SK-MEL-5 (cell line): ENCODE measurements at places on chromosomes 4 and X. TPM values are rescaled to one million over a fixed set of nuclear protein-coding genes. Genes with fewer than 3 reads are reported as not detected.

- no peak for DNase-seq
Measured at GRCh38 chr4:99991741-99992140, 41.7 kb upstream of the H2AZ1 start.

DNA sequence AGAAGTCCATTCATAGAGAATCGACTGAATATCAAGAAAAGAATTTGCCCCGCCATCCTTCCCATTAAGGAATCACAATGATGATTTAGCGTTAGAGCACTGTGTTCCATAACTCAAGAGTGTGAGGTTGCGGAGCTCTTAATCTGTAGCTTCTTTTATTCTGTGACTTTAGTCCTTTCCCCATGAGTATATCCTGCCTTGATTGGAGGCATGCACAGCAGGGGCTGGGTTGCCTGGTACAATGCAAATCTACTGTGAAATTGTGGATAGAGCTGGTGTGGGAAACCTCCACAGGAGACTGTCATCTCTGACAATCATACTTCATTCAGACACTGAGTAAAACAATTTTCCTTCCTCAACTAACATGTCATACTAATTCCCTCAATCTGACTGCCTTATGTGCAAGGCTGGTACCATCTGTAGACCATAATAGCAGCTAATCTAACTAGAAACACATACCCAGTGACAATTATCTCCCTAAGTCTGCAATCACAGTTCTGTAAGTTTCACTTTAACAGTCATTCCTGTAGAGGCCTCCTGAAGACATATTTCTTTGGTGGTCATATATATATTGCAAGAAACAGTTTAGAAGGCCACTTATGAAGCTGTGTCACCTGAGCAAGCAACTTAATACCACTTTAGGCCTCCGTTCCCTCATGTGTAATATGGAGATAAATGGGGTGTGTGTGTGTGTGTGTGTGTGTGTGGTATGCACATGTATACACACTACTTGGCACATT lies 355.2 kb upstream of the FAM241A start:
- no peak for DNase-seq

DNA sequence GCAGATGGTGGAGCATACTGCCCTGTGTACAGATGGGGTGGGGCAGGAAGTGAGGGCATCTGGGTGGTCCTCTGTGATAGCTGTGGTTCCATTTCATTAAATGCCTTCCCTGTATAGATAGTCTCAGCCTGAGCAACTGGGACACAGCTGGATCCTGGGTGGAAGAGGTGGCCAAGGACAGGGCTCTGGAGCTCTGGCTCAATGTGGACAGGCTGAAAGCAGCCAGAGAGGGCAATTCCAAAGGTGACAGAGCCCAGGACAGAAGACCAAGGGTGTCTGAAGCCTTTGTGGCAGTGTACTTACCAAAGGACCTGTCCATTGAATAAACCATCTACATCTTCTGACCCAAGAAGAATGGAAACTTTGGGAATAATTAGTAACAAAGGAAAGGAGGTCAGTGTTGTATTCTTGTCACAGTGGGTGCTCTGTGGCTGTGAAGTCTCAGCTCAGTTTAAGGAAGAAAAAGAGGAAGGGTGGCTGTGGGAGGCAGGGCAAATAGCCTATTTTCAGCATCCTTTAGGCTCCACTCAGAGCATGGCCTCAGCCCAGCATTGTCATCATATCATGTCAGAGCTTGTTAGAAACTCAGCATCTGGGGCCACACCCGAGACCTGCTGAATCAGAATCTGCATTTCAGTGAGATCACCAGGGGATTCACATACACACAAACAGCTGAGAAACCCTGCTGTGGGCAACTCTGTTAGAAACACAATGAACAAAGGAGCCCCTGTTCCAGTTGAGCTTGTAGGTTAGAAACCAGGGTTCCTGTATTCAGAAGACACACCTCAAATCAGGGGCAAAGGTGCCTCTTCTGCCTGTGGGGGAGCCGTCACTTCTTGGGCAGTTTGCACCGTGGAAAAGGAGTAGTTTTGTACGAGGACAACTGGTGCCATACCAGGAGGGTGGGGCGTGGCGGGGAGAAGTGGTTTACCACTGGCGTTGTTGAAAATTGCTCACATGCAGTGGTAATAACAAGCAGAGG lies 168.6 kb downstream of the PTTG2 start:
- peak; percentile 56 for DNase-seq

DNA sequence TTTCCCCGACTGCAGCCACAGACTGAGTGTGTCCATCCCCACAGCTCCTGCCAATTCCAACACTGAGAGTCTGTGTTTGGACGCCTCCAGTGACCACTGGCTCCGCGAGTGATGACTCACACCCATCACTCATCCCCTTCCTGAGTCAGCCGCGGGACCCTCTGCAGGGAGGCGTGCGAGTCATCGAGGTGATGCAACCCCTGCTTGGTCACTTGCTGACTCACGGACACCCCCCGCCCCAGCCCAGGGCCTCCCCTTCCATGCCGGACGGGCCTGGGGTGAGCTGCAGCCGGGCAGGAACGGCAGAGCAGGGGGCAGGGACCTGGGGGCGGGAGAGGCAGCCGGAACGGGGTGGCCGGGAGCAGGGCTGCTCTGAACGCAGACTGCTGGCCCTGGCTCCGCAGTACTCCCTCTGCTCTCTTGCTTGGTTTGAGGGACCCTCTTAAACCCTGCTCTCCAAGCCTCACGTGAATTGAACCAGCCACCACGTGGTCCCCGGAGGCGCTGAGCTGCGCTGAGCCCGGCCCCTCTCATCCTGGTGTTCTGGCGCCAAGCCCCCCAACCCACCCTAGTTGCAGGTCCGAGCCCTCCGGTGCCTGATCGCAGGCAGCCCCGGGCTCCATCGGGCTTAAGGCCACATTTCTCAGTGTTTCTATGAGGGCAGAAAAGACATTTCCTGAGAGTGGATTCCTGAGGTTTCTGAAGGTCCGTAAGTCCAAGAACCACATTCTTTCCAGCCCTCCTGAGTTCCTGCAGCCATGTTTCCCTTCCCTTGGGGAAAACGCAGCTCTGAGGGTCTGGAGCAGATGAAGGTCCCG lies 32.4 kb downstream of the FGFRL1 start:
- DNase-seq, result peak; percentile 85

DNA sequence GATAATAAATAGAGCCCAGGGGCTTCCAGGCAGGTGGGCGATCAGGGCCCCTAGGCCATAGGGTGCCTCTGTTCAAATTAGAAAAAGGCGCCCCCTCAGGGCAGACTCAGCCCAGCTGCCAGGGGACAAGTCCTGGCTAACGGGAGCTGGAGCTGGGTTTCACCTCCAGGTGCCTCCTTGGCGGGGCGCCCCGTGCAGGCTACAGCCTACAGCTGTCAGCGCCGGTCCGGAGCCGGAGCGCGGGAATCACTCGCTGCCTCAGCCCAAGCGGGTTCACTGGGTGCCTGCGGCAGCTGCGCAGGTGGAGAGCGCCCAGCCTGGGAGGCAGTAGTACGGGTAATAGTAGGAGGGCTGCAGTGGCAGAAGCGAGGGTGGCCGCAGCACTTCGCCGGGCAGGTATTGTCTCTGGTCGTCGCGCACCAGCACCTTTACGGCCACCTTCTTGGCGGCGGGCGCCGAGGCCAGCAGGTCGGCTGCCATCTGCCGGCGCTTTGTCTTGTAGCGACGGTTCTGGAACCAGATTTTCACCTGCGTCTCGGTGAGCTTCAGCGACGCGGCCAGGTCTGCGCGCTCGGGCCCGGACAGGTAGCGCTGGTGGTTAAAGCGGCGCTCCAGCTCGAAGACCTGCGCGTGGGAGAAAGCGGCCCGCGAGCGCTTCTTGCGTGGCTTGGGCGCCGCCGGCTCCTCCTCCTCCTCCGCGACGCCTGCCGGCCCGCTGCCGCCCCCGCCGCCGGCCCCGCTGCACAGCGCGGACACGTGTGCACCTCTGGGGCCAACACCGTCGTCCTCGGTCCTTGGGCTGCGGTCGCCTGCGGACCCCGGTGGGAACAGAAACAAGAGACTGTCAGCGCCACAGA lies 2.4 kb downstream of the NKX3-2 start:
- no peak for DNase-seq

- no peak for DNase-seq
Measured at GRCh38 chr4:66633477-66633876, 911.8 kb downstream of the CENPC start.

- DNase-seq, result peak; percentile 72
Measured at GRCh38 chr4:149409146-149409545, 406.5 kb downstream of the IQCM start.

EDNRA gene
- total RNA-seq, result 0.08 and 0.13 TPM in 2 replicates

ODAPH gene
- not detected in 2 replicates for total RNA-seq
